Transverse colon (tissue), 4 donors: ENCODE measurements at places on chromosomes 16 and 17. TPM values are rescaled to one million over a fixed set of nuclear protein-coding genes. Genes with fewer than 3 reads are reported as not detected.
A peak's percentile ranks its signal among the peaks of the same experiment; 100 is the strongest.

DNA sequence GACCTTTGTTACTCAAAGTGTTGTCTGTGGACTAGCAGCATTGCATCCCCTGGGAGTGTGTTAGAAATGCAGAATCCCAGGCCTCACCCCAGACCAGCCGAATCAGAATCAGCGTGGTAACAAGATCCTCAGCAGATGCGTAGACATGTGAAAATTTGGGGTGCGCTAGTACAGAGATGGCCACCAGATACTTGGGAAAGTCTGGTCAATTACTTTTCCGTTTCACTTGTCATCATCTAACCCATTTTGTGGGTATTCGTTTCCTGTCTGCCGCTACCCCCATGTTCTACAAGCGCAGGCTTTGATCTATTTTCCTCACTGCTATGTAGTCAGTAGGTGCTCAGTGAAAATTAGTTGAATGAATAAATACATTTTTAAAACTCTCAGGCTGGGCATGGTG is 33.1 kb upstream of the HERPUD1 start:
- H3K4me1 ChIP-seq = no peaks in the 10 kb centered on the region
- H3K4me3 ChIP-seq = no peak overlapping the region
- no peaks in the 10 kb centered on the region for H3K36me3 ChIP-seq
- DNase-seq = no peak
- H3K27me3 ChIP-seq = no peaks in the 10 kb centered on the region
- no peak overlapping the region for H3K27ac ChIP-seq

- no peak for DNase-seq
- H3K4me1 ChIP-seq = peaks cover 6% of the 10 kb centered on the region
- H3K4me3 ChIP-seq = no peak overlapping the region
- H3K27me3 ChIP-seq = no peaks in the 10 kb centered on the region
- H3K36me3 ChIP-seq = no peaks in the 10 kb centered on the region
Measured at GRCh38 chr17:57524839-57525568, 220.1 kb downstream of the CCDC182 start.

DNA sequence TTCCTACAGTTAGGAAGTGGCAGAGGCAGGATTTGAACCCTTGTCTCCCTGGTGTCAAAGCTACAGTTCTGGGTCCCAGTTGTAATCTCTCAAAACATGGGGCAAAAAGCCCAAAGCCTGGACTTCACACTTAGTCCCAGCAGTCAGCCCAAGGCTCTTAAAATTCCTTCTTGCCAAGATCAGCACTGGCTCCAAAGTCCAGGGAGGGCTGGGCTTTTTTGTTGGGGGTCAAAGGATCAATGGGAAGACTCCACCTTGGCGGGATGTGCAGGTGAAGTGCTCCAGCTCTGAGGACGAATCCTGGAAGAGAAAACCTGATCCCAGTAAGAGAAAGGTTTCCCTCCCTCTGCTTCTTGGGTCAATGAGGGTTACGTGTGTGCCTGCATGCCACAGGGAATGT is 195.5 kb downstream of the HAPSTR1 start:
- H3K4me3 ChIP-seq = no peak overlapping the region
- H3K27me3 ChIP-seq = no peaks in the 10 kb centered on the region
- DNase-seq = peak; percentile 85
- no peaks in the 10 kb centered on the region for H3K36me3 ChIP-seq
- H3K27ac ChIP-seq = peak overlapping the region; percentile 80

- peaks cover 13% of the 10 kb centered on the region for H3K4me1 ChIP-seq
- H3K27ac ChIP-seq = peak overlapping the region; percentile 72
- H3K27me3 ChIP-seq = no peaks in the 10 kb centered on the region
- no peak for DNase-seq
Measured at GRCh38 chr16:386641-387156, 4.9 kb upstream of the PGAP6 start.

GRCh38 chr16:67460168-67460567 is 20.8 kb downstream of the ATP6V0D1 start:
- H3K4me1 ChIP-seq = peaks cover 90% of the 10 kb centered on the region
- H3K27ac ChIP-seq = peak overlapping the region; percentile 95
- no peak overlapping the region for H3K4me3 ChIP-seq
- H3K27me3 ChIP-seq = no peaks in the 10 kb centered on the region

- H3K4me1 ChIP-seq = peaks cover 15% of the 10 kb centered on the region
- peaks cover 44% of the 10 kb centered on the region for H3K27me3 ChIP-seq
- no peak overlapping the region for H3K27ac ChIP-seq
- H3K36me3 ChIP-seq = no peaks in the 10 kb centered on the region
- H3K4me3 ChIP-seq = no peak overlapping the region
Measured at GRCh38 chr16:87634411-87634810, 32.1 kb downstream of the JPH3 start.

DNA sequence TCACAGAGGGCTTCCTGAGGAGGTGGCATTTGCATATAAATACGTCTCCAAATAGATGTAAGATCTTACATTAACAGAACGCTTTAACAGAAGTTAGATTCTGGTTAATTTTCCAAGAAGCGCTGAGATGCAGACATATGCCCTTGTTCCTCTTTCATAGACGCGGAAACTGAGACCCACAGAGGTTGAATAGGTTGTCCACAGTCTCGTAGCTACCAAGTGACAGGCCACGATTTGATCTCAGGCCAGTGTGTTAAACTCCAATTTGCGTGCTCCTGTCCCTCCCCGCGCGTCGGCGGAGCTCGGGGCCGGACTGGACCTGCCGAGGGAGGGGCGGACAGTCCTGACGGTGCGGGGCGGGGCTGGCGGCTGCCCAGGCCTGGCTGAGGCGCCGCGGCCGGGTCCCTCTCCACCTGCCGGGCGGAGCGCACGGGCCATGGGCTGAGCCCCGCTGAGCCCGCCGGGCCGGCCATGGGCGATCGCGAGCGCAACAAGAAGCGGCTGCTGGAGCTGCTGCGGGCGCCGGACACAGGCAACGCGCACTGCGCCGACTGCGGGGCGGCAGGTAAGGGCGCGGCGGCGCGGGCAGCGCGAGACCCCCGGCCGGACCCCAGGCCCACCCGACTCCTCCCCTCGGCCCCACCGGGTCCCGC is at the start of gene ADAP2:
Gene ADAP2 (plus strand): TSS at position 402 of the 653 bp plus-strand sequence. CDS start 70 bp downstream, at position 472.
- peaks cover 14% of the 10 kb centered on the region for H3K4me1 ChIP-seq
- peak; percentile 77 for DNase-seq
- peak within 1 kb of the TSS; percentile 33 for H3K27ac ChIP-seq
- H3K36me3 ChIP-seq = no peaks in the 10 kb centered on the region

DNA sequence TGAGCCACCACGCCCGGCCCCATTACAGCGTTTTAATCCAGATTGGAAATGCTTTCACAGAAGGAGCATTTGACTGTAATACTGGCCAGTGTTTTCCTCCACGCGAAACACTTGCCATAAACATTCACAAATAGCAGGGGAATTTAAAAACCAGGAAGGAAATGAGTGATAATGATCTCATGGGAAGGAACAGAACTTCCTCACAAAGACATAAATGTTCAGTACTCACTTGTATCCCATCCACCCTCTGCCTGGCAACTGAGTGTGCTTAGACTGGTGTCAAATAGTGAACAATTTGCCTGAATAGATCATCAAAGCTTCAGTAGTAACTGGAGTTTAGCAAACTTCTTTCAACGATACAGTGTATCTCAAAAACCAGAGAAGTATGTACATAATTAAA is 54.1 kb downstream of the PSMD12 start:
- H3K27me3 ChIP-seq = no peaks in the 10 kb centered on the region
- no peak overlapping the region for H3K27ac ChIP-seq
- no peak for DNase-seq
- H3K36me3 ChIP-seq = no peaks in the 10 kb centered on the region

DNA sequence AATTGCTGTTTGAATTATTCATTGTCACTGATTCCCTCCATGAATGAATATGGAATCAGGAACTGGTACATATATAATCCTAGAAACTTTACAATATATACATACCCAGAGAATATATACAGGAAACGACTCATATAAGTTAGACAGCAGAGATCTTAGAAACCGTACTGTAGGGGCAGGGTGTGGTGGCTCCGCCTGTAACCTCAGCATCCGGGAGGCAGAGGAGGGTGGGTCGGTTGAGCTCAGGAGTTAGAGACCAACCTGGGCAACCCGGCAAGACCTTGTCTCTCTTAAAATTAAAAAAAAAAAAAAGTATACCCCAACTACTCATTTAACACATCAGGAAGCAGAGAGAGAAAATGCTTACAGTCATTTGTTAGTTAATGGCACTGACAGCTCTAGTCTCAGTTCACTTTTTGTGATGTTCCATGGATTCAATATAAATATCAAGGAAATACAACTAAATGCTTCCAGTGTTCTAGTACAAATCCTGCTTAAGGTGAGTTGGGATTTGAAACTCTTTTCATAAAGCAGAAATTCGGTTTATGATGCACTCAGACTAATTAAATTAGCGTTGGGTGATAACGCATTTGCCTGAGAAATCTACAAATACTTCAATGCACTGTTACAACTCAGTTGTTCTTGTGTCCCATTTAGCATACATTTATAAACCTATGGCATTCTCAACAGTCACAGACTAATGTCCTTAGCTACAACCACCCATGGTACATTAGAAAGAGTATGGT is 5.6 kb downstream of the GLG1 start:
- H3K4me1 ChIP-seq = peaks cover 56% of the 10 kb centered on the region
- H3K27ac ChIP-seq = peak overlapping the region; percentile 45
- peak; percentile 63 for DNase-seq
- H3K4me3 ChIP-seq = no peak overlapping the region

DNA sequence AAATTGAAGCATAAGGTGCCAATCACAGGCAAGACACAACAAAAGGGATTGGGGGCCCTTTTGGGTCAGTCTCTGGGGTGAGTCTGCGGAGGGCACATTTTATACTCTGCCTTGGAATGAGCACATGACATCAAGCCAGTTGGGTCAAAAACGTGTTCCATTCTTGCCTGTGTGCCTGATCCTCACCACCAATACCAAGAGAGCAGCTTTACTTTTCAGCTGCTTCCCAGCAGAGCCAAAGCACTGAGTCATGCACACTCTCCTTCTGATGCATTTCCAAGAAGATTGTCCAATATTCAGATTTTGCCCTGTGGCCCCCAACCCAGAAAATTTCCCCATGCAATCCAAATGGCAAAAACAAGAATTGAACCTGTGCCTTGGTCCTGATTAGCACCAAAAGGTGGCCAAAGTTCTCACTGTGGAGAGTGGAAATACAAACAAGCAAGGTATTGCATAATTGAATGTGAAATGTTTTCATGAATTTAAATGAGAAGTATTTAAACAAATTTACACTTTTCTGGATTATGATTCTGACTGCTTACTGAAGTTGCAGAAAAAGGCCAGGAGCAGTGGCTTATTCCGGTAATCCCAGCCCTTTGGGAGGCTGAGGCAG is 217.8 kb upstream of the SOX9 start:
- no peaks in the 10 kb centered on the region for H3K4me1 ChIP-seq
- no peak overlapping the region for H3K27ac ChIP-seq
- no peaks in the 10 kb centered on the region for H3K36me3 ChIP-seq
- no peaks in the 10 kb centered on the region for H3K27me3 ChIP-seq

DNA sequence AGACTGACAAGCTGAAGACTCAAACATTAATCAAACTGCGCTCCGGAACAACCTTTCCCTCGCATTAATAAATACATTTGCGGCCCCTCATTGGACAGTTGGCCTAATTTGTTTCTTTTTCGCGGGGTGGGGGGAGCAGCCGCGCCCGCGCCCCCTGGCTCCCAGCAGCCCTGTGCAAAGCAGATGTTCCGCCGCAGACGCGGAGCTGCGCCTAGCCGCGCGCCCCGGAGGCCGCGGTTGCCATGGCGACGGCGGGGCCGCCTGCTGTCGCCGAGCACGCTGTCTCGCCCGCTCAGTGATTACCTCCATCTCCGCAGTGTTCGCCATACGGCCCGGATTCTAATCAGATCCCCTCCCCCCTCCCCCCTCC is 25.5 kb downstream of the COPZ2 start:
- no peak overlapping the region for H3K27ac ChIP-seq
- peaks cover 75% of the 10 kb centered on the region for H3K27me3 ChIP-seq
- H3K4me1 ChIP-seq = peaks cover 14% of the 10 kb centered on the region

- no peaks in the 10 kb centered on the region for H3K36me3 ChIP-seq
- DNase-seq = no peak
- H3K27ac ChIP-seq = no peak overlapping the region
- no peaks in the 10 kb centered on the region for H3K4me1 ChIP-seq
Measured at GRCh38 chr17:3773511-3773910, 27.5 kb downstream of the ITGAE start.

GRCh38 chr16:71464231-71464630 is 2.2 kb upstream of the ZNF23 start:
- DNase-seq = no peak
- H3K4me3 ChIP-seq = no peak overlapping the region
- H3K36me3 ChIP-seq = no peaks in the 10 kb centered on the region
- peaks cover 17% of the 10 kb centered on the region for H3K4me1 ChIP-seq
- no peaks in the 10 kb centered on the region for H3K27me3 ChIP-seq

DNA sequence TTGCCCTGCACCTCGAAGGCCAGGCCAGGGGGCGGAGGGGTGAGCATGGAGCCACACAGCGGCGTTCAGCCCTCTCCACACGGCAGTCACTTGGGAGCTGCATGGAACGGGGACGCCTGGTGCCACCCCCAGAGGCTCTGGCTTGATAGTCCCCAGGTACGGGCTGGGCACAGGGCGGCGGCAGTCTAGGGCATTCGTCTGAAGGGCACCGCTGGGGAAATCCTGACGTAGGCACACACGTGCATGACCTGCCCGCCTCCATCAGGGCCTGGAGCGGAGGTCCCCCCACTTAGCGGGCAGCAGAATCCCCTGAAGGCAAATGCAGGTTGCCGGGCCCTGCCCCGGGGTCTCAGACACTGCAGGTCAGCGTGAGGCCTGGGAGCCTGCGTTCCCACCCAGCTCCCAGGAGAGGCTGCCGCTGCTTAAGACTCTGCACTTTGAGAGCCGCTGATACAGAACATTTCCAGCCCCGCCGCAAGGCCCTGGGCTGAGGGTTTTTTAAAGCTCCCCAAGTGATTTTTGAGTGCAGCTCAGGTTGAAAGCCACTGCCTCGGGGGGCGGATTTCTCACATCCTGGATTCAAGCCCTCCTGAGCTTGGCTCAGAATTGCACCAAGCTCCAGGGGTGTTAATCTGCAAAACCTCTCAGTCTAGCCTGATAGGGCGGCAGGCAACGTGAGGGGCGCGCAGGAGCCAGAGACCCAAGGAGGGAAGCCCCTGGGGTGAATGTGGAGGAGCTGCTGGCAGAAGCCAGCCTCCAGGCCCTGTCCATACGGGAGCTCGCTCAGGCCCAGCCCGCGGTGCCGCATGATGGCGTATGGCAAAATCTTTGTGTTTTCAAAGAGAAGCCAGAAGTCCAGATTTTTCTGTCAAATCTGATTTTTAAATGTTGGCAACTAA is 182.3 kb upstream of the GSE1 start:
- no peaks in the 10 kb centered on the region for H3K27me3 ChIP-seq
- no peaks in the 10 kb centered on the region for H3K36me3 ChIP-seq
- no peak overlapping the region for H3K27ac ChIP-seq
- DNase-seq = peak; percentile 7
- H3K4me1 ChIP-seq = peaks cover under 1% of the 10 kb centered on the region
- H3K4me3 ChIP-seq = no peak overlapping the region

The ASGR2 gene
- total RNA-seq = 0.32 TPM

The KRT32 gene
- total RNA-seq = not detected

The WDR45B gene
- 108 TPM for total RNA-seq

The MXRA7 gene
- 633 TPM for total RNA-seq

The SLC5A10 gene
- total RNA-seq = not detected

The MED1 gene
- total RNA-seq = 20.9 TPM

The SYT17 gene
- total RNA-seq = 19.5 TPM

The ZG16 gene
- total RNA-seq = 79.7 TPM

The CFAP97D1 gene
- total RNA-seq = not detected

The NMT1 gene
- total RNA-seq = 37.0 TPM
